CD4-positive, alpha-beta memory T cell (primary cell): ENCODE measurements at places on chromosomes 1 and 21. TPM values are rescaled to one million over a fixed set of nuclear protein-coding genes. Genes with fewer than 3 reads are reported as not detected.

GRCh38 chr1:156589546-156589945, 2.0 kb upstream of the NAXE start:
- peaks cover 16% of the 10 kb centered on the region for H3K4me1 ChIP-seq
- H3K4me3 ChIP-seq: no peak overlapping the region
- no peaks in the 10 kb centered on the region for H3K36me3 ChIP-seq

GRCh38 chr1:244830639-244831038, 4.8 kb upstream of the COX20 start:
- no peak for DNase-seq
- H3K27me3 ChIP-seq: no peaks in the 10 kb centered on the region
- no peaks in the 10 kb centered on the region for H3K36me3 ChIP-seq
- peaks cover 10% of the 10 kb centered on the region for H3K4me1 ChIP-seq
- H3K27ac ChIP-seq: no peak overlapping the region

GRCh38 chr1:172512591-172512990, 20.4 kb upstream of the SUCO start:
- DNase-seq: no peak
- H3K4me3 ChIP-seq: no peak overlapping the region
- no peak overlapping the region for H3K27ac ChIP-seq
- H3K27me3 ChIP-seq: no peaks in the 10 kb centered on the region
- H3K4me1 ChIP-seq: no peaks in the 10 kb centered on the region

DNA sequence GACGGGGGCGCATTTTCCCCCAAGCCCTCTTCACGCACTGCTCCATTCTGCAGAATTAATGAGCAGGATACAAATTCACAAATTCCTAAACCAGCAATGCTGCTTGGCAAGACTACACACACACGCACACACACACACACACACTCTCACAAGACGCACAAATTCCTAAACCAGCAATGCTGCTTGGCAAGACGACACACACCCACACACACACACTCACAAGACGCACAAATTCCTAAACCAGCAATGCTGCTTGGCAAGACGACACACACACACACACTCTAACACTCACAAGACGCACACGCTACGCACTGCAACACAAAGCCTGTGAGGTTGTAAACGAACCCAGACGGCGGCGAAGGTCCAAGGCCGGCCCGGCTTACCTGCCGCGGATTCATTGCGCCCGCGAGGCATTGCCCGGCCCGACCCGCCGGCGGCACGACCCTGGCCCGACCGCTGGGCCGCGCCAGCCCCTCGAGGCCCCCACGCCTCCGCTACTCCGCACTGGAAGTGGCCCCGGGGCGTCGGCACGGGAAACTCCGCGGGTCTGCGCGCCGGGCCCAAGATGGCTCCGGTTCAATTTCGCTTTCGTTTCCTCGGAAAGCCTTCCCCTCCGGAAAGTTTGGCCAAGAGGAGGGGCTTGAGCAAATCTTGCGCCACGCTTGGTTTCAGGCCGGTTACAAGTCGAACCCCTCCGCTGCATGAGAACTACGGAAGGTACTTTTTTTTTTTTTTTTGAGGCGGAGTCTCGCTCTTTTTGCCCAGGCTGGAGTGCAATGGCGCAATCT, at the start of gene ADAR:
TSS of gene ADAR (minus strand) at position 578 of the 788 bp plus-strand sequence. CDS start at position 398, 180 bp downstream.
- DNase-seq: peak; percentile 89
- H3K4me3 ChIP-seq: peak within 1 kb of the TSS; percentile 80
- H3K36me3 ChIP-seq: no peaks in the 10 kb centered on the region
- H3K27me3 ChIP-seq: no peaks in the 10 kb centered on the region
- H3K27ac ChIP-seq: peak within 1 kb of the TSS; percentile 97

ADAMTSL4 gene
- 0.23 TPM for total RNA-seq

ERG gene
- not detected for total RNA-seq

OLFM3 gene
- total RNA-seq: not detected

HSPA6 gene
- 2.4 TPM for total RNA-seq

NBPF10 gene
- 2.1 TPM for total RNA-seq
